CD4-positive, alpha-beta T cell treated with Interleukin-15 for 4 hours (primary cell): ENCODE measurements at places on chromosomes 4 and X.

- DNase-seq = no peak
Observed at GRCh38 chr4:128630871-128631270, 178.6 kb upstream of the JADE1 start.

GRCh38 chr4:7511525-7511924 lies 76.8 kb upstream of the PSAPL1 start:
- DNase-seq = no peak

DNA sequence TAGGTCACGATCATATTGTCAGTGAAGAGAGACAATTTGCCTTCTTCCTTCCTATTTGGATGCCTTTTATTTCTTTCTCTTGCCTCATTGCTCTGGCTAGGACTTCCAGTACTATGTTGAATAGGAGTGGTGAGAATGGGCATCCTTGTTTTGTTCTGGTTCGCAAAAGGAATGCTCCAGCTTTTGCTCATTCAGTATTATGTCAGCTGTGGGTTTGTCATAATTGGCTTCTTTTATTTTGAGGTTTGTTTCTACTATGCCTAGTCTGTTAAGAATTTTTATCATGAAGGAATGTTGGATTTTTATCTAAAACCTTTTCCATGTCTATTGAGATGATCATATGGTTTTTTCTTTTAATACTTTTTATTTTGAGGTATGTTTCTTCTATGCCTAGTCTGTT lies 152.3 kb upstream of the MAD2L1 start:
- no peak for DNase-seq

- DNase-seq = no peak
Observed at GRCh38 chr4:98518559-98519267, 139.7 kb downstream of the TSPAN5 start.

DNA sequence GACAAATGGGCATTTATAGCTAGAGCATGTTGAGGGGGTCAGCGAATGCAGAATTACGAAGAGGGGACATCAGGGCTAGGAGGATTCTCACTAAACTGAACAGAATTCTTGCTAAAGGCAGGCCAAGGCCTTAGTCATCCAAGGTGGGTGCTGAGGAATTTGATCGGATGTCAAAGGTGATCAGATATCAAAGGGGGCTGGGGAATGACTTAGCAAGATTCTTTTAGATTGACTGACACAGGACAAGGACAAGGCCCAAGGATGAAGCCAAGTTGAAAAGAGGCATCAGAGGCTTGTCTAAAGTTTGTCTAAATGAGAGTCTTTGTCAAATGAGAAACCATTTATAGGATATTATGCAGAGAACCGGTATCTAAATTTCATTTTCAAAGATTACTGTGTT lies 9.7 kb downstream of the TMEM184C start:
- DNase-seq = no peak

DNA sequence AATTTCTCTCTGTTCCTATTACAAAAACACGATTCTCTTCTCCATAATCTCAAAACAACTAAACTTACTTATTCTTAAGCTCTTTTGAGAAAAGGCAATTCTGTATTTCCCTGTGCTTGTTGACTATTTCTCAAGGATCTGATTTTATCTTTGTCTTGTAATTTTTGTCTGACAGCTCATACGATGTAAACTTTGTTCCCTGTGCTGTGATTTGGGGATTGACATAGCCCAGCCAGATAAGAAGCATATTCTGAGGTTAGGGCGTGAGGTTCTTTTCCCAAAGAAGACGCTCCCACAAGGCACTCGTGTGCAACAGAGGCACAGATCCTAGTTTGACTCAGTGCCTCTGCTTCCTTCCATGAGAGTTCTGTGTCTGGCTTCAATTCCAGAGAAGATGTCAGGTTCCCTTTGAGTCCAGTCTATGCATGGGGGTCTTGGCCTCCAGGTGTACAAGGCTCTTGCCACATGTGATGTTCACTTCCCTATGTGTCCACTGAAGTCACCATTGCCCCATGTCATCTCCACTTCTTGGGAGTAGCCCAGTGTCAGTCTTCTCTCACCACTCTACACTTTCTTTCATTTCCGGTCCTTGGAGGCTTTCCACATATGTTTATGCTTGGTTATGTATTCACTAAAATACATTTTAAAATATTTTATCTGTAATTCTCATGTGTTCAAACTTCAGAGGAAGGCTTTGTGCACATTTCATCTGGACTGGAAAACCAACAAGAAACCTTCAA lies 94.8 kb downstream of the MID1 start:
- DNase-seq = no peak
